ENCODE measurements at places on chromosomes 11 and 22. TPM values are rescaled to one million over a fixed set of nuclear protein-coding genes. Genes with fewer than 3 reads are reported as not detected.

DNA sequence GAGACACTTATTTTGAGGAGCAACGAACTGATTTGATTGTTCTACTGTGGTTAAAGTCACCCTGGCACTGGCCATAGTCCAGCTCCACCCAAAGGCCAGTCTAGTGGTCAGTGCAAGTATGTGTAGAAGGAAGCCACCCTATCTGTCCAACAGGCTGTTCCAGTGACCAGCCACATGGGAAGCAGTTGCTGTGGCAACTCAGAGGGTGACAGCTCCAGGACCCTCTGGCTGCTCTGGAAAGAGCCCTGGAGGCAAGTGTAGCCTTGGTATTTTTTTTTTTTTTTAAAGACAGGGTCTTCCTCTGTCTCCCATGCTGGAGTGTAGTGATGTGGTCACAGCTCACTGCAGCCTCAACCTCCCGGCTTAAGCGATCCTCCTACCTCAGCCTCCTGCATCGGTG, 27.8 kb downstream of the LMO1 start:
- no peak overlapping the region for H3K4me3 ChIP-seq
- H3K27ac ChIP-seq: no peak overlapping the region
- no peaks in the 10 kb centered on the region for H3K36me3 ChIP-seq
- DNase-seq: no peak

GRCh38 chr22:25447067-25447685, 117.3 kb upstream of the GRK3 start:
- H3K36me3 ChIP-seq: no peaks in the 10 kb centered on the region
- no peaks in the 10 kb centered on the region for H3K27me3 ChIP-seq
- H3K4me1 ChIP-seq: no peaks in the 10 kb centered on the region
- H3K4me3 ChIP-seq: no peak overlapping the region

GRCh38 chr22:28019881-28020861, 101.1 kb upstream of the PITPNB start:
- H3K36me3 ChIP-seq: no peaks in the 10 kb centered on the region
- peak; percentile 90 for DNase-seq
- H3K4me1 ChIP-seq: peaks cover 17% of the 10 kb centered on the region
- no peaks in the 10 kb centered on the region for H3K27me3 ChIP-seq

DNA sequence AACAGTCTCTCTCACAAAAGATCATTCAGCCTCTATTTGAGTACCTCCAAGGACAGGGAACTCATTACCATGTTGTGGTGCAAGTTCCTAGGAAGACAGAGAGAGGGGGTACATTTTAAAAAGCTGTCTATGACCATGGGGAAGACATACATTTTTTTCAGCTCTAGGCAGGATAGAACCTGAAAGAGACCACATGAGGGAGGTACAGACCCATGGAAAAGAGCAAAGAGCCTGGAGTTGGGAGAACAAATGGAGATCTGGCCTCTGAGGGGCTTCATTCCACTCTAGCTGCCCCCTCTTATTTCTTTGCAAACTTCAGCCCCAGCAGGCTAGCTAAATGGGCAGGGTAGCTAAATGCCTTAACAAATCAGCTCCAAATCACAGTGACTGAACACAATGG, 36.3 kb downstream of the KCNC1 start:
- H3K36me3 ChIP-seq: no peaks in the 10 kb centered on the region
- no peak for DNase-seq
- no peaks in the 10 kb centered on the region for H3K4me1 ChIP-seq

GRCh38 chr22:19844377-19845053, 10.2 kb downstream of the GNB1L start:
- DNase-seq: peak; percentile 73
- no peaks in the 10 kb centered on the region for H3K27me3 ChIP-seq
- H3K36me3 ChIP-seq: no peaks in the 10 kb centered on the region
- H3K27ac ChIP-seq: peak overlapping the region; percentile 64
- no peaks in the 10 kb centered on the region for H3K4me1 ChIP-seq

- no peaks in the 10 kb centered on the region for H3K27me3 ChIP-seq
- no peak overlapping the region for H3K27ac ChIP-seq
- H3K4me1 ChIP-seq: no peaks in the 10 kb centered on the region
- no peak for DNase-seq
Measured at GRCh38 chr11:126886636-126887035, 113.9 kb downstream of the KIRREL3 start.

DNA sequence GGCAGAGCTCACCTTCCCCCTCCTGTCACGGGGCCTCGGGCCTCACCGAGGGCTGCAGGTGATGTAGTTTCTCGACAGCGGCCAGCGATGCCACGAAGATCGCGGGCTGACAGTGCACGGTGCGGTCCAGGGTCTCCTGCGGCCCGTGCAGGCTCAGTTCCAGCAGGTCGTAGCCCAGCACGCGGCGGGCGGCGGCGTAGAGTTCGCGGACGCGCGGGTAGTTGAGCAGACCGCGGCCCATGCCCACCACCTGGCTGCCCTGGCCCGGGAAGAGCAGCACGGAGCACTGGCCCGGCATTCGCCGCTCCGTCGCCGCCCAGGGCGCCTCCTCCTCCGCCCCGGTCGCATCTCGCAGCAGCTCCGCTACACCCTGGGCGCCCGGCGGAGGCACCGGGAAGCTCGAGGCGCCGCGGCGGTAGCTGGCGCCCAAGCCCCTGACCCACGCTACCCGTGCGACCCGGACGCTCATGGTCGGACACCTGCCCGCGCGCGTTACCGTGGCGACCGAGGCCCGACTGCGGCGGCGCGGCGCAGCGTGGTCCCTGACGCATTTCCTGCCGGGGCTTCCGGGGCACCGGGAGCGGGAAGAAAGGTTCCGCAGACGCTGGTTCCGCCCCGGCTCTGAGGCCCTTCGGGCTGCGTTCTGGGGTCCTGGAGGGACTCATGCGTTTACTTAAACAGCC, at the start of gene MCAT:
TSS of gene MCAT (minus strand) at position 519 of the 683 bp plus-strand sequence. CDS start at position 469, 50 bp downstream.
- peak within 1 kb of the TSS; percentile 71 for H3K27ac ChIP-seq
- H3K4me1 ChIP-seq: peaks cover 25% of the 10 kb centered on the region
- peak within 1 kb of the TSS; percentile 98 for H3K4me3 ChIP-seq
- no peaks in the 10 kb centered on the region for H3K27me3 ChIP-seq
- peak; percentile 91 for DNase-seq
- H3K36me3 ChIP-seq: peaks cover 4% of the 10 kb centered on the region

DNA sequence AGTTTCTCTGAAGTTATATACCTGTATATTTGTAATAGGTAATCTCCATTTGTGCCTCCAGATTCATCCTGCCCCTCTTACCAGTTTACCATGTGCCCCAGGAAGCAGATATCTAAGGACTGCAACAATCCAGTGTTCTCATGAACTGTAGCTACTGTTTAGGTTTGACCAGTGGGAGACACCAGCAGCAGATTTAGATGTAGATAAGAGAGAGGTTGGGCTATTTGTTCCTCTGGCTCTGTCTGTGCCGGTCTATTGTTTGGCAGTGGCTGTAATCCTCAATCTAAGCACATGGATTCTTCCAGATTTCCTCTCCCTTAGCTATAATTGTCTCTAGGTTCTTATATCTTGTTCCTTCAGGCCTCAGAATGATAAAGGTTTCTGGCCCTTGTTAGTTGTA, 88.4 kb downstream of the ANO3 start:
- DNase-seq: no peak
- H3K4me1 ChIP-seq: no peaks in the 10 kb centered on the region
- H3K27ac ChIP-seq: no peak overlapping the region

DNA sequence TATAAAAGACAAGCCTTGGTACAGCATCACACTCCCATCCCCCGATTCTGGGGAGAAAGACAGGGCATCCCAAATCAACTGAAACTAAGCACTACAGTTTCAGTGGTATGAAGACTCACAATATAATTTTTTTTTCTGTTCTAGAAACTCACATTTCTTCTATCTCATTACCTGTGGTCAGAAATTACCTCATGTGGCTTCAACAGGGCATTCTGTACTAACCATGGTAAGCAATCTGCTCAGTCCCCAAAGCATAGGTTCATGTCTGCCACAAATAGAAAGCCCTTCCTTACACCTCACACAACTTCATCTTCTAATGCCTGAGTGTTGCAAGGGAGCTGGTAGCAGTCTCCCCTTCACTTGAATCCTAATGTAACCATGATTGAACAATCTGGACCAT, 147.4 kb upstream of the POU2AF2 start:
- H3K27ac ChIP-seq: no peak overlapping the region
- no peaks in the 10 kb centered on the region for H3K4me1 ChIP-seq

- peaks cover 11% of the 10 kb centered on the region for H3K4me1 ChIP-seq
- no peaks in the 10 kb centered on the region for H3K27me3 ChIP-seq
- H3K36me3 ChIP-seq: no peaks in the 10 kb centered on the region
- no peak overlapping the region for H3K27ac ChIP-seq
Measured at GRCh38 chr11:117910525-117910924, 18.7 kb downstream of the TMPRSS13 start.

DNA sequence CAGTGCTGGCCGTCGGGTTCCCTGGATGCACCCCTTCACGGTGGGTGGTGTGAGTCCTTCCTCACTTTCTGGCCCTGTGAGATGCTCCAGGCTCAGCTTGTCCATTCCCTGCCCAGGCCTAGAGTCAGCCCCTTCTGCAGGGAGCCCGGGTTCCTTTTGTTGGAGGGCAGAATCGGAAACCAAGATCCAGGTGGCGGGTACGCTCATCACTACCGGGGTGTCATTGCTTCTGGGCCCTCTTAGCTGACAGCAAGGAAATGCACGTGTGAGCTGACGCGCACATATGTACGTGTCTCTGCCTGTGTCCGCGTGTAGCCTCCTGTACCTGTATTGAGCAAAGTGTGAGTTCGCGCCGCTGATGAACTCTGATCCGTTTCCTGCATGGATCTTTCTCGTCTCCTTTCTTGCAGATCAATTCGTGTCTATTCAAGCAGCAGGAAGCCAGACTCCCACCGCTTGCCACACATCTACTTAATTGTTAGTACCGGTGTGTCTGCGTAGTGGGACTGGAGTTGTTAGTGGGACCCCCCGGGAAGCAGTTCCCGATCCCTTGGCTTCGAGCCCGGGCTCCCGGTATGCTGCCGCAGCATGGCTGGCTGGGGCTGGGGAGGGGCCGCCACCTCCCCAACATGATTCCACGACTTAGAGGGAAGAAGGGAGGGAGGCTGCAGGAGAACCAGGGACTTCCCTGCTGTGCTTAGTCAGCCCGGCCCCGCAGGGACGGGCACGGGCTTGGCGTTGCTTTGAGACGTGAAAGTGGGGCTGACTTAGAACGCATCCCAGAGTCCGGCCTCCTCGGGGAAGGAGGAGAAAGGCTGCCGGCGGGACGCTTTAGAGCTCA, 35.9 kb upstream of the GRAMD4 start:
- peak overlapping the region; percentile 17 for H3K4me3 ChIP-seq
- peaks cover 35% of the 10 kb centered on the region for H3K4me1 ChIP-seq
- H3K27ac ChIP-seq: no peak overlapping the region
- H3K36me3 ChIP-seq: no peaks in the 10 kb centered on the region
- DNase-seq: peak; percentile 57

- no peaks in the 10 kb centered on the region for H3K4me1 ChIP-seq
- H3K27ac ChIP-seq: no peak overlapping the region
- DNase-seq: no peak
Measured at GRCh38 chr11:22680628-22681027, 14.2 kb downstream of the GAS2 start.

DNA sequence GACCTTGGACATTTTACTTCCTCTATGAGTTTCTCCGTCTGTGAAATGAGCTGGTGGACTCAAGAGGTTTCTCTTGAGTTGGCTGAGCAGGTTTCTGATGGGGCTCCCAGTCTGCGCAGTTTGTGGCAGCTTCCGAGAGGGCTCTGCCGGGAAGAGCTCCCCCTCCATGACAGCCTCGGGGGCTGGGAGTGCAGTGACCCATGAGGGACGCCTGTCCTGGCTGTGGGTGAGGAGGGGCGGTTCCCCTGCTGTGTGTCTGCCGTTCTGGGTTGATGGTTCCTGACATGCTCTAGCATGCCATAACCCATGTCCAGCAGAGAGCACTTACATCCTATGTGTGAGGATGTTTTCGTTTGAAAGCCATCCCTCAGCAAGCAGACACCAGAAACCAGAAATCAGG, 14.8 kb downstream of the CSF2RB start:
- no peak overlapping the region for H3K27ac ChIP-seq
- no peaks in the 10 kb centered on the region for H3K27me3 ChIP-seq
- no peak overlapping the region for H3K4me3 ChIP-seq
- no peaks in the 10 kb centered on the region for H3K36me3 ChIP-seq
- DNase-seq: no peak
- H3K4me1 ChIP-seq: no peaks in the 10 kb centered on the region

DNA sequence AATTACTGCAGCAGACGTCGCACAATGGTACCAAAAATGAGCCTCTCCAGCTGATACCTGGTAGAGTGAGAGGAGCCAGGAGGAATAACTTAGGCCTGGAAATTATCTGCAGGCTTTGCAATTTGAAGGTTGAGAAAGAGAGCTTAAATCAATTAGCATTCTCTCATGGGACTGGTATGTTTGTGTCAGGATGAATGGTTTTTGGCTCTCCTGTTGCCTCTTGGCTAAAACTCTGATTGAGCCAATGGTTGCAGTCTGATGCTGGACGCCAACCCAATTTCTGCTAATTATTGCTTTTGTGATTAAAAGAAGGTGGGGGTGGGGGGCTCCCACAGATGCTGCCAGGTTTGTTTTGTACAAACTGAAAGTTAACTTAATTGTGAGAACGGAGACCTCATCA, 12.5 kb upstream of the NELL1 start:
- DNase-seq: no peak
- H3K27ac ChIP-seq: no peak overlapping the region
- no peaks in the 10 kb centered on the region for H3K4me1 ChIP-seq
- no peaks in the 10 kb centered on the region for H3K36me3 ChIP-seq
- H3K4me3 ChIP-seq: no peak overlapping the region
- no peaks in the 10 kb centered on the region for H3K27me3 ChIP-seq

- H3K27ac ChIP-seq: peak overlapping the region; percentile 98
- no peak for DNase-seq
- no peaks in the 10 kb centered on the region for H3K36me3 ChIP-seq
- H3K4me1 ChIP-seq: peaks cover 73% of the 10 kb centered on the region
- H3K27me3 ChIP-seq: no peaks in the 10 kb centered on the region
Measured at GRCh38 chr11:63666874-63667273, 4.3 kb downstream of the ATL3 start.

DNA sequence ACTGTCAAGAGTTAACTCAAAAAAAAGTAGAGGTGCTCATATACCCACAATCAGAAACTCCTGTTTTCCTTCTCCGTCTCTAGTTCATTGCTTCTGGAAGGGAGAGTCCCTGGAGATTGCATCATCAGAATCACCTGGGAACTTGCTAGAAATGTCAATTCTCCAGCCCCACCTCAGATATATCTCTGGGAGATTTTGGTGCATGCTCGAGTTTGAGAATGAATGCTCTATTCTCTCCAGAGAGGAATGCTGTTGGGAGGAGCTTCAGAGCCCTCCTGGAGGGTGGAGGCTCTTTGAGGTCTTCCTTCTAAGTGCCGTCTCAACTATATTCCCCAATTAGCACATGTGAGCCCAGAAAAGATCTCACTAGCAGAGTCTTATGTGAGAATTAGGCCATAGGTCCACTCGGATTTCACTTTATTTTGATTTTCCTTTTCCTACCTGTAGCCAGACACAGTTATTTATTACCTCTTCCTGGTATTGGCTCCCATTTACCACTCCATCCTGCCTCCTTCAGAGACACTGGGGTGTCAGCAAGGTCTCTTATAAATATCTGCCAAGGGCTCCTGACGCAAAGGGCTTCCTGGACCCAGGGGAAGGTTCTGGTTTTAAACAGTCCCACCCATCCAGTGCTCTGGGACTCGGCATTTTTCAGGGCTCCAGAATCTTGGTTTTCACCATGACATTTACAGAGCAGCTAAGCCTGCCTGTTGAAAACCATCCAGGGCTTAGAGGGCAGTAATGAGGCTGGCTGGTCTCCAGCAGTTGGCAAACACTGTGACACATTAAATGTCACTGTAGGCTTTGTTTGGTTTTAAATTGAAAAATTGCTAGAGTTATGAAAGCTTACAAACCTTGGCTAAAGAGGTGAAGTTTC, 136.2 kb downstream of the CD44 start:
- peak; percentile 70 for DNase-seq
- no peaks in the 10 kb centered on the region for H3K36me3 ChIP-seq
- H3K27ac ChIP-seq: peak overlapping the region; percentile 62

Gene P2RX6
- total RNA-seq: 1.2 TPM

Gene IL18BP
- total RNA-seq: 3.5 TPM

Gene TSPAN18
- 23.9 TPM for total RNA-seq

Gene NAT10
- total RNA-seq: 17.4 TPM

Gene SCT
- not detected for total RNA-seq

Gene LMO2
- 12.7 TPM for total RNA-seq

Gene ZNF280B
- total RNA-seq: 0.36 TPM

Gene C11orf42
- not detected for total RNA-seq

Measured in sigmoid colon (tissue), 7 donors.